ENCODE measurements at places on chromosomes 6 and 20. TPM values are rescaled to one million over a fixed set of nuclear protein-coding genes. Genes with fewer than 3 reads are reported as not detected.

C20orf141 gene
- not detected for total RNA-seq

HLA-DPA1 gene
- 91.5 TPM for total RNA-seq

LAMA2 gene
- 61.5 TPM for total RNA-seq

CST2 gene
- total RNA-seq: not detected

CLVS2 gene
- 6.2 TPM for total RNA-seq

COL12A1 gene
- total RNA-seq: 340 TPM

ID1 gene
- total RNA-seq: 477 TPM

SLC17A1 gene
- total RNA-seq: not detected

PAX1 gene
- not detected for total RNA-seq

BCAS1 gene
- total RNA-seq: not detected

XKR7 gene
- total RNA-seq: not detected

LPA gene
- 0.24 TPM for total RNA-seq

STMND1 gene
- total RNA-seq: 1.4 TPM

DAAM2 gene
- total RNA-seq: 37.6 TPM

C6orf15 gene
- total RNA-seq: 0.35 TPM

TRIM31 gene
- total RNA-seq: not detected

CRISP3 gene
- total RNA-seq: not detected

RAET1G gene
- 1.4 TPM for total RNA-seq

ADGRG6 gene
- 7.1 TPM for total RNA-seq

KIF25 gene
- total RNA-seq: not detected

NEDD9 gene
- 68.2 TPM for total RNA-seq

COX4I2 gene
- total RNA-seq: not detected

CALHM6 gene
- total RNA-seq: 3.9 TPM

TRDN gene
- total RNA-seq: 5.6 TPM

SLC23A2 gene
- 6.2 TPM for total RNA-seq

TINAG gene
- not detected for total RNA-seq

PNISR gene
- total RNA-seq: 265 TPM

SLC26A8 gene
- 0.07 TPM for total RNA-seq

DEFB132 gene
- not detected for total RNA-seq

ADGRB3 gene
- total RNA-seq: 5.3 TPM

MYMX gene
- not detected for total RNA-seq

PRPF6 gene
- total RNA-seq: 28.5 TPM

ETV7 gene
- not detected for total RNA-seq

TRMT11 gene
- total RNA-seq: 42.0 TPM

ZC3H12D gene
- 1.7 TPM for total RNA-seq

RBM24 gene
- total RNA-seq: 15.0 TPM

LAMP5 gene
- not detected for total RNA-seq

RRAGD gene
- total RNA-seq: 0.26 TPM

TRIM40 gene
- not detected for total RNA-seq

PLA2G7 gene
- not detected for total RNA-seq

HCRTR2 gene
- total RNA-seq: not detected

SSR1 gene
- total RNA-seq: 126 TPM

KHDC1L gene
- total RNA-seq: 0.83 TPM

NMBR gene
- total RNA-seq: not detected

SENP6 gene
- 70.4 TPM for total RNA-seq

VGLL2 gene
- not detected for total RNA-seq

RNF217 gene
- 22.9 TPM for total RNA-seq

ZKSCAN8 gene
- 22.1 TPM for total RNA-seq

PACRG gene
- 6.2 TPM for total RNA-seq

DLK2 gene
- total RNA-seq: not detected
